Brain microvascular endothelial cell (primary cell): ENCODE measurements at places on chromosomes 6 and 20.

GRCh38 chr6:148599967-148600426 lies 146.8 kb upstream of the UST start:
- DNase-seq: no peak

DNA sequence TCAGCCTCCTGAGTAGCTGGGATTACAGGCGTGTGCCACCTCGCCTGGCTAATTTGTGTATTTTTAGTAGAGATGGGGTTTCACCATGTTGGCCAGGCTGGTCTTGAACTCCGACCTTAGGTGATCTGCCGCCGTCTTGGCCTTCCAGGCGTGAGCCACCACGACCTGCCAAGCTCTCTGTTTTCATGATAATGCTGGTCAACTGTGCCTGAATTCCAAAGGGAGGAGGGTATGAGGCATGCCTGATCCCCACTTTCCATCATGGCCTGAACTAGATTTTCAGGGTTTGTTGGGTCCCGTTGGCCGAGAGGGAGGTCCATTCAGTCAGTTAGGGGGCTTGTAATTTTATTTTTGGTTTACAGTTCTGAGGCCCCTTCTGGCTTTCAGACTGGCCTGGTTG lies 28.0 kb upstream of the ANGPT4 start:
- no peak for DNase-seq

GRCh38 chr6:166387642-166388289 lies 5.0 kb upstream of the MPC1 start:
- DNase-seq: no peak

GRCh38 chr6:161141173-161141572 lies 132.7 kb downstream of the AGPAT4 start:
- DNase-seq: peak; percentile 25

DNA sequence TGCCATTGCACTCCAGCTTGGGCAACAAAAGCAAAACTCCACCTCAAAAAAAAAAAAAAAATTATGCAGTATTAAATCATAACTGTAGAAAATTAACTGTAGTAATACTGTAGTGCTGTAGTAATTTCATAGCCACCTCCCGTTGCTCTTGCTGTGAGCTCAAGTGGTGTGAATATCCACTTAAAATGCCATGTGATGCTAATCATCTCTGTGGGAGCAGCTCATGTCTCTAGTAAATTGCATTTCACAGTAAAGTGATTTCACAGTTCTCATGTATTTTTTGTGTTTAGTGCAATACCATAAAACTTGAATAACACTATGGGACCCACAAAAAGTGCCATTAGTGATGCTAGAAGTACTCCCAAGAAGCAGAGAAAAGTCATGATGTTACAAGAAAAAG lies 14.4 kb upstream of the FAM217A start:
- no peak for DNase-seq

GRCh38 chr6:87257975-87258374 lies 64.4 kb upstream of the SMIM8 start:
- no peak for DNase-seq

- DNase-seq: no peak
Measured at GRCh38 chr20:54914995-54915394, 439.6 kb downstream of the DOK5 start.

DNA sequence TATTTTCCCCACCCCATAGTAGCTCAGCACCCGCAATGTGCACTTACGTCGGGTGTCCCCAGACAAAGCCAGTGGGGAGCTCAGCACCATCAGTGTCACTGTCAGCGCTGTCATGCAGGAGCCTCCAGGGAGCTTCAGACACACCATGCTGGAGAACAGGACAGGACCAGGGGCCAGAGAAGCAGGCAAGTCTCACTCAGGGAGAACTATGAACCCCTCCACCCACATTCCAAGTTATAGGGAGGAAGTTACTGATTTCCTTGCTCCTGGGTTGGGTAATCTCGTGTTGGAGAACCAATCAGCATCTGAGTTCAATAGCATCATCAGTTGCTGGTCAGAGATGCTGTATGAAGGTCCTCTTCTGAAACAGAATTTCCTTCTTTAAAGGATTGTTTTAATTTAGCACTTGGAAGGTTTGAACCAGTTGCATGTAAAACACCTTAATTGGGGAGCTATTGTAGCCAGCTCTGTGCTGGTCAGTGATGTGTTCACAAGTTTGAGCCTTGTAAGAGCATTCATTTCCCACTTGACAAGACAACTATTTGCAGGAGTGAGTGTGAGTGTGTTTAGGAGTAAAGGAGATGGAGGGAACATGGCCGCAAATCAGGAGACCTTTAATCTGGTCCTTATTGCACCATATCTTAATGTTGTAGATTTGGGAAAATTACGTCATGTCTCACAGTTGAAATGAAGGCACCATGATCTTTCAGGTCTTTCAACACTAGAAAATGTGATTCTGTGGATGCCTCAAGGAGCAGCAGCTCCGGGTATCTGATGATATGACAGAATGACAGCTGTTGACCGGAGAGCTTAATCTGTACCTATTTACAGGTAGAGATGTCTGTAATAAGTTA lies at the start of gene HLA-DRB1:
TSS of gene HLA-DRB1 (minus strand) at position 253 of the 854 bp plus-strand sequence. CDS start at position 147, 106 bp downstream.
- no peak for DNase-seq

DNA sequence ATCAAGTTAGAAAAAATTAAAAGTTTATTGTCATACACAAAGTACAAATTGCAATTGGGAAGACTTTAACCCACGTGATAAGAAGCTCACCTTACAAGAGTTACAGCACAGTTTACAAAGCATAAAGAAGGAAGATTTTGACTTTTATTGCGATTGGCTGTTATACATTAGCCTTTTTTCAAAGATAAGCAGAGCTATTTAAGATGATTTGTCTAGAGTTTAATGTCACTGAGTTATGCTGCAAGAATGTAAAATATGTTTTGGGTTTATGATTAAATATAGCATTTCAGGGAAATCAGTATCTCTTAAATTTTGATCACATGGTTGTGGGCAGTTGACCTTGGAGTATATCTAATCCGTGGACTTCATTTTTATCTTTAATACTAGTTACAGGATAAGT lies 664.2 kb upstream of the PTCHD4 start:
- DNase-seq: no peak
